Bronchial epithelial cell (primary cell): ENCODE measurements at places on chromosomes 7 and 10.

GRCh38 chr7:151524331-151524730 is 4.6 kb upstream of the RHEB start:
- DNase-seq, result no peak

- DNase-seq, result peak; percentile 49
Measured at GRCh38 chr10:191703-192518, 56.7 kb downstream of the ZMYND11 start.

- DNase-seq, result no peak
Measured at GRCh38 chr10:46268076-46268881, 18.5 kb upstream of the ANTXRL start.

DNA sequence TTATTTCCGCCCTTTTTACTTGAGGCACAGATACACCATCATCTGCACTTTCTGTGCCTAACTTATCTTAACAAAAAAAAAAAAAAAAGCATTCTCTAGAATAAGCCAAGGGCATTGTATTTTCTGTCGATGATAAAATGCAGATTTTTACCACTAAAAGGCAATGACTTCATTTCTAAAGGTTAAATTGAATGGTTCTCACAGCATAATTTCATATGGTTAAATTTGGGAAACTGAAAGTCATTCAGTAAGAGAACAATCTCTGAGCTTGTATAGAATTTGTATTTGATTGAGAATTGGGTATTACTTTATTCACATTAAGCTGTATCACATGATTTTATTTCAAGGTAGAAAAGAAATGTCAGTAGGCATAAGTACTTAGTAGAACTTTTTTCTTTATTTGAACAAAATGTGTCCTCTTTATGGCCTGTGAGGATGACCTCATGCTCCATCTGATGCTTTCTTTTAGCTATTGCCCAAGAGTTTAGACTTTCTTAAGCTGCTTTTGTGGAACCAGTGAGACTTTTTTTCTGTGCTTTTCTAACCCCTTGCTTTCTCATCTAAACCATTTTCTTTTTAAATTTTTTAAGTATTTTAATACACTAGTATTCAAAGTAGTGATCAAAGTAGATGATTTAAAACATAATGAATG is 110.3 kb downstream of the LRRC4 start:
- DNase-seq, result peak; percentile 38

- no peak for DNase-seq
Measured at GRCh38 chr7:45525057-45525456, 49.1 kb upstream of the ADCY1 start.

DNA sequence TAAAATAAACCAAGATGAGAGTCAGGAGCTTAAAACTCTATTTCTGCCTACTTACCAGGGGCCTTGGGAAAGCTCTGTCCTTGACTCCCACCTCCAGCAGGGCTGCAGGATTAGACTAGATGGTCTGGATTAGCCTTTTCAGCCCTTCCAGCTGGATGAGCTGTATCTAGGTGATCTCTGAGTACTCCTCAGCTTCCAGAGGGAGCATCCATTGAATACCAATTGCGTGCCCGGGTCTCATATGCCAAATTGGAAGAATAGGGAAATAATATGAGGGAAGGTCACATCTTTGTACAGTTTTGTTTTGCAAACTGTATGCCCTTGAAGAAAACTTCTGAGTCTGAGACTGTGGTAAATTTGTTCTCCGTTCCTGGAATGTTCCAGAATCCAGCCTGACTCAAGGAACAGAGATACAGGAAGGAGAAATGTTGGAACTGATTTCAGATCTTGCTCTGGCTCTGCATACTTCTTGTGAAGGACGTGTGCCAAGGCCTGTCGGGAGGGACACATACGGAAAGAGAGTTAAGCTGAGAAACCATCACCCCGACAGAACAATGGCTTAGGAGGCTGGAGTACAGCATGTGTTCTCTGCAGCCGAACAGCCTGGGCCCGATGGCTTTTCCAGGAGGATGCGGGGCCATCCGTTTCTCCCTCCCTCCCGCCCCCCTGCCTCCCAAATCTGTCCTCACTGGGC is 44.9 kb downstream of the MINDY4 start:
- DNase-seq, result no peak

- DNase-seq, result peak; percentile 91
Measured at GRCh38 chr10:119658274-119658673, 7.1 kb downstream of the BAG3 start.

- peak; percentile 92 for DNase-seq
Measured at GRCh38 chr10:80158598-80159127, 26.1 kb downstream of the PLAC9 start.

- no peak for DNase-seq
Measured at GRCh38 chr7:152312316-152312715, 123.5 kb downstream of the KMT2C start.

DNA sequence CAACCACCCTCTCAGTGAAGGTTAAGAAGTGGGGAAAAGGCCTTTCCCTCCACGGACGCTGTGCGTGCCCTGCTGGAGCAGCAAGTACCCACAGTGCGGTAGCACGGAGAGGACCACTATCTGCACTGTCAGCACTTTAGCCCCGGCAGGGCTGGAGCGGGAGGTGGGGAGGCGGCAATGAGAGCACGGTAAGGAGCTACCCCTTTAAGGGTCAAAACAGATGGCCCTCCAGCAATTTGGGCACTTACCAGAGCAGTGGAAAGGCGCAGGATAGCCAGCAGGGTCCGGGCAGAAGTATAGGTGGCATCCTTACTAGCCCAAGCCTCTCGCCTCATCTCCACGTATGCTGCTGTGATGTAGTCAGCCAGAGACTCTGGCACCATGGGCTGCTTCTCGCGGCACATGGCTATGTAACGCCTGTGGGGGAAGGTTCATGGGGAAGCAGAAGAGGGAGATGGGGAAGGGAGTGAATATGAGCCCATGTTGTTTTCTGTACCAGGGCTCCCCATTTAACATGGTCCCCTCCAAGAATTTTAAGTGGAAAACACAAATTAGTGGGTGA is 5.2 kb downstream of the COPS6 start:
- no peak for DNase-seq

DNA sequence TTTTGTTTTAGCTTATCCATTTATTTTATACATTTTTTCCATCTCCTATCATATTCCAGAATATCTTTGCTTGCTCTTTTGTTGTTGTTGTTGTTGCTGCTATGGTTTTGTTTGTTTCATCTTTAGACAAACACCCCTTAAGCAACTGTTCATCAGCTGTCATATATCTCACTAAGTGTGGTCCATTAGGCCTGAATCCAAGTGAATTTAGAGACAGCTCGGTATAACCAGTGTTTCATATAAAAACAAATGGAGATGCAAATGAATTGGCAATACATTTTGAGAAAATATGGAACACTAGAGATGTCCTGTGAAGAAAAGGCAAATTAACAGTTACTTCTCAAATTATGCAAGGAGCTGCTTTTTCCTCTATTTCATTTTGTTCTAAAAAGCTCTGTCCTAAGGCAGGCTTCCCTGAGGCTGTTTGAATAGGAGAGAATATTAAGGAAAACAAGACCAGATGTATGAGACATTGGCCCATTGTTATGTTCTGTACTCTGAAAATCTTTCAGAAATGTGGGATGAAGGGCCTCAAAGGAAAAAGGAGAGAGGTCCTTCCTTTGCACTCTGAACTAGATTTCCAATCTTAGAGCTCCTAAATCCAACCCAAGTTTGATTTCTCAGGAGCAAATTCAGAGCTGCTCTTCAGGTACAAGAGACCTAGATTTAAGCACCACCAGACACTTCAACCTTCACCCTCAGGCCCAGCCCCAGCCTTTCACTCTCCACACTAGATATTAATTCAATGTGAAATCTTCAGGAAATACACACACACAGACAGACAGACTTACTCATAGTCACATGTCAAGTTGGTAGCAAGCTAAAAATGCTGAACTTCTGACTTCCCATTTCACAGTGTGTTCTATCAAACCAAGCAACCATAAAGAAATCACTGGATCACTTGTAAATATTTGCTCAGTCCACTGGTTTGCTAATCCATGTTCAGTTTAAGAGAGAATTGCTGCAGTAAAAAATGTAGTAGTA is 5.4 kb downstream of the TFEC start:
- peak; percentile 55 for DNase-seq

GRCh38 chr7:8015100-8015745 is 46.6 kb downstream of the GLCCI1 start:
- DNase-seq, result no peak

- no peak for DNase-seq
Measured at GRCh38 chr10:133185916-133186315, 25.9 kb downstream of the KNDC1 start.

GRCh38 chr10:97718659-97719142 is 5.2 kb downstream of the MARVELD1 start:
- DNase-seq, result peak; percentile 99

- DNase-seq, result no peak
Measured at GRCh38 chr10:123618224-123618623, 47.9 kb upstream of the GPR26 start.

DNA sequence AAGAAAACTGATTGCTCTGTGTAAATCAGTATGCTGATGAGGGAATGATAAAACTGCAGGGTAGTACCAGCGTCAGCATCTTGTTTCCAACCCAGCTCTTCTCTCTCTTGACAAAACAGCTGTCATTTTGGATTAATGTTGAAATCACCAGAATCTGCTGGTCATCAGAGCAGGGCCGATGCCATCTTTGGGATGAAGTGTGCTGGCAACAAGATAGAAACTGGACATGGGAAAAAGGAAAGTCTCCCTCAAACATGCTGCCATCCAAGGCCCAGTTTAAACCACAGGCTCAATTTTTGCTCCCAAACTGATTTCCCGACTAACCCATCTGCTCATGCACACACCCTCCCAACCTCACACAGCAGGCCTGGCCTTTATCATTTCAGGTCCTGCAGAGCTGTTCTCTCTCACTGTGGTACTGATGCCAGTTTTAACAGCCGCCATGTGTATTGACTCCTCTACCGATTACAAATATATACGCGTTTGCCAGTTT is 285.2 kb downstream of the AUTS2 start:
- no peak for DNase-seq

DNA sequence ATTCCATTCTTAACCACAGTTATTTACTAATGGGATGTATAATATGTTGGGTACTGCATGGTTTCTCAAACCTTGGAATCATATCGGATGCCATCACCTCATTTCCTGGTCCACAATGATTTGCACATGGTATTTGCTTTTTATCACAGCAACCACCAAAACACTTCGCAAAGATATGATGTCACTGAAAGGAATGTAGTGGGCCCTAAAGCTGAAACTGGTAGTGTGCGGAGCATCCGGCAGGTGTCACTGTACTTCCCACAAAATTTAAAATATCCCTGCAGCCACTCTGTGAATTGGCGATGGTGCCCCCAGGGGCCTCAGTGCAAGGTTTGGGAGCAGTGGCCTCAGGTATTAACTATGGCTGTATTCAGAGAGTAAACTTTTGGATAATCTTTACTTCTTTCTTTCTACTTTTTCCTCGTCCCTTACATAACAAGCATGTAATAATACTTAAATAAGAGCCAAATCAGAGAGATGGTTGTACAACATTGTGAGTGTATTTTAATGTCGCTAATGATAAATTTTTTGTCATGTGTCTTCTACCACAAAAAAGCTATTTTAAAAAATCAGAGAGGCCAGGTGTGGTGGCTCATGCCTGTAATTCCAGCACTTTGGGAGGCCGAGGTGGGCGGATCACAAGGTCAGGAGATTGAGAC is 66.2 kb downstream of the FAM241B start:
- DNase-seq, result peak; percentile 92

DNA sequence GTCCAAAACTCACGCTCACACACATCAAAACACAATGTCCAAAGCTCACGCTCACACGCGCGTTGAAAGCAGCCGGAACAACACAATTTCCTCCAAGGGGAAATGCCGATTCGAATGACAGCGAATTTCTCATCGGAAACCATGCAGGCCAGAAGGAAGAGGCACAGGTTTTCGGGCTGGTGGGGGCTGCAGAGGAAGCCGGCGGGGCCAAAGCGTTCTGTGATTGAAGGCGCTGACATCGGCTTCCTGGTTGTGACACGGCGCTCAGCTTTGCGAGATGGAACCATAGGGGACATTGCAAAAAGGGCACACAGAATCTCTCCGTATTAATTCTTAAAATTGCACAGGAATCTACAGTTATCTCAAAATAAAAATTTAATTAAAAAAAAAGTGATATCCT is 61.3 kb downstream of the FOXL3 start:
- no peak for DNase-seq

DNA sequence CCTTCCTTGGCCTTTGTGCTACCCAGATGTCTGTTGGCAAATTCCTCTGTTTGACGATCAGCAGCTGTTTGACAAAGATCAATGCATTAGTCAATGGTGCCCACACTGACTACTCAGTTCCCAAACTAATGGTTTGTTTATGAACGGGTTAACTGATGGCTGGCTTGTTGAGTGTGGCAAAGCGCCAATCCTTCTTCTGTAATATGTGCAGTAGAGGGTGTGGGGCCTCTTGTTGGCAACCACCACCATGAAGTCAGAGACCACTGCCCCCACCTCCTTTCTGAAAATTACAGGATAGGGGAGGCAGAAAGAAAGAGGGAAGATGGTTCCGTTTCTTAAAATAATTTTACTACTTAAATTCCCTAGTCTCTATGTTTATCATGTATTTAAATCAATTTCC is 2.6 kb upstream of the PLCE1 start:
- DNase-seq, result no peak

- DNase-seq, result no peak
Measured at GRCh38 chr10:92064506-92064905, 140.9 kb downstream of the BTAF1 start.

- DNase-seq, result peak; percentile 49
Measured at GRCh38 chr10:53839440-53840039, 961.5 kb downstream of the PCDH15 start.

DNA sequence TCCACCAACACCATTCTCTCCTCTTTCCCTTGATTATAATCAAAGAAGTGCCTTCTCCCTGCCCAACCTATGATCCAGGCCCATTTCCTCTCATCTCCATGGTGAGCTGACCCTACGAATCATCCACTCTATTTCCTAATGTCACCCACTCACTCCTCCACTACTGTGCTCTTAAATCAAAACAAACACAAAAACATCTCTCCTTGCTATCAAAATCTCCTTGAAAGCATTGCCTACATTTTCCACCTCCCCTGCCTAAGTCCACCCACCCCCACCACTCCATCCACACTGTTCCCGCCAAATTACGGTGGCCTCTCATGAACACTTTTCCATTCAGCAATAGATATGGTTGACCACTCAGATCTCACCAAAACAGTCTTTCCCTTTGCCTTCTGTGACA is 5.3 kb downstream of the DYDC1 start:
- DNase-seq, result peak; percentile 31

GRCh38 chr10:103598654-103599115 is 105.2 kb downstream of the NEURL1 start:
- peak; percentile 60 for DNase-seq

- peak; percentile 83 for DNase-seq
Measured at GRCh38 chr10:121113385-121113696, 262.2 kb downstream of the WDR11 start.
